ENCODE measurements at places on chromosomes 2 and 18.

DNA sequence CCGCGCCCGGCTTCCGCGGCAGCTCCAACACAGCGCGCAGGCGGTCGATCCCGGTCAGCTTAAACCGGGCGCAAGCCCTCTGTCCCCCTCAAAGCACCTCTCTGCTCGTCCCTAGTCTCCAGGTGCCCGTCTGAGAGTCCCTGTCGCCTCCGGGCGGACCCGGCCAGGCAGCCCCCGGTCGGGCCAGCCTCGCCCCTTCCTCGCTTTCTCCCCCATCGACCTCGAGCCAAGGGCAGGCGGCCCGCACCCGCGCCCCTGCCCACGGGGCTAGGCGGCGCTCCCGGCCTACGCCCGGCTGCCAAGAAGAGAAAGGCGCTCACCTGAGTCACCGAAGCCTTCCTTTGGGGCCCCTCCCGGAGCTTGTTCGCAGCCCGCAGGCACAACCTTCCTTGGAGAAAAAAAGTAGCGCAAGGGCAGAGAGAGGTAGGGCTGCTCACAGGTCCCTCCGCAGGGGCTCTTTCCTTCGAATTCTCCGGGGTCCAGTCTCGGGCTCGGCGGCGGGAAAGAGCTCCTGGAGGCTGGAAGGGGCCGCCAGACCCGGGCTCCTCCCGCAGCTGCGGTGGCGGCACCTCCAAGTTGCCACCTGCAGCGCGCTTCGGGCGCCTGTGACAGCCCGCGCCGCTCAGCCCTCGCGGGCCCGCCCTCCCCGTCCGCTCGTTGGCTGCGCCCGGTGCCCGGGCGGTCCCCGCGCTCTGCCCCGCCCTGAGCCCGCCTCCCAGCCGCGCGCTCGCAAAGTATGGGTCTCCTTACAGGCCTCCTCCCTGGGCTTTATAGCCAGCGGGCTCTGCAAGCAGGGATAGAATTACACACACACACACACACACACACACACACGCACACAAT, 86.5 kb upstream of the EPB41L3 start:
- DNase-seq = no peak

DNA sequence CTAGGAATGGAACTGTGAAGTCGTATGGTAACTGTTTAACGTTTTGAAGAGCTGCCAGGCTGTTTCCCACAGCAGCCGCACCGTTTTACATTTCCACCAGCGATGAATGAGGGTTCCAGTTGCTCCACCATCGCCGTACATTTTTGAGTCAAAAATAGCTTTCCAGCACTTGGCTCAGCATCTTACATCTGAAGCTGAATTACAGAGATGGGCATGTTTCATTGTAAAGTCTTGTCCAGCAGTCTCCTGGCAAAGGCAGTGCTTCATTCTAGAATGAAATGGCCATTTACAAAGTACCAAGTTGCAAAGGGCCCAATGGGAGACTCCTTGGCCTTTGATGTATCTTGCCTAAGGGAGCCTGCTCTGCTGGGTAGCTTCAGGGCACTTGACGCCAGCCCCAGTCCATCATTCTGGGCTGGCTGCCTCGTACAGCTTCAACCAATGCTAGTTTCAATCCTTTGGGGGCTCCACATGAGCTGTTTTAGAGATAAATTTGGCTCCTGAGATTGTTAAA, 45.1 kb downstream of the ATIC start:
- no peak for DNase-seq

GRCh38 chr18:48296581-48296980, 112.6 kb downstream of the ZBTB7C start:
- no peak for DNase-seq

DNA sequence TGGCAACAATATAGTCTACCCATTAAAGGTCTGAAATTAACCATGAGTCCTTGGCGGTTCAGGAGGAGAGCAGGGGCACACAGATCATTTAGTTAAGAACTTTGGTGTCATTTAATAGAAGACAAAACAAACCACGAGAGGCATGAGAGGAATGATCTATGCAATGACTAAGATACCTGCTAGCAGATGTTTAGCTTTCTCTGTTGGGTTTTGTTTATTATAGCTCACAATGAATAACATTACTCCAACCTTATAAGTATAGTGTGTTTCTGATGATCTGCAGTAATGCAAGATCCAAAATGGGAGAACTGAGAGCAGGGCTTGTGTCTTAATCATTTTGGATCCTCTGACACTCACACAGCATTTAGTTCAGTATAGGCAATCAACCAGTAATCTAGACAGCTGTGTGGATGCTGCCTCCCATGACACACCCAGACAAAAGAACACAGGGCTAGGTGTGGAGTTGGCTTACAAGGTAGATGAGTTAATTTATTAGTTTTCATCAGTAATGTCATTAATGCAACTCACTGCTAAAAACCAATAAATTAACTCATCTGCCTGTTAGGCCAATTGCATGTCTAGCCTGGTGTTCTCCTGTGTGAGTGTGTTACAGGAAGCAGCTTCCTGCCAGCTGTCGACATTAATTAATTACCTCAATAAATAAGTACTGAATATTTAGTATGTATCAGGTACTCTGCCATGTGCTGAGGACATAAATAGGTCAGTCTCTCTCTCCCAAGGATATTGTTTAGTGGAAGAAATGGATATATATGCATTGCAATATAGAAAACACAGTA, 92.3 kb downstream of the CLIP4 start:
- no peak for DNase-seq

DNA sequence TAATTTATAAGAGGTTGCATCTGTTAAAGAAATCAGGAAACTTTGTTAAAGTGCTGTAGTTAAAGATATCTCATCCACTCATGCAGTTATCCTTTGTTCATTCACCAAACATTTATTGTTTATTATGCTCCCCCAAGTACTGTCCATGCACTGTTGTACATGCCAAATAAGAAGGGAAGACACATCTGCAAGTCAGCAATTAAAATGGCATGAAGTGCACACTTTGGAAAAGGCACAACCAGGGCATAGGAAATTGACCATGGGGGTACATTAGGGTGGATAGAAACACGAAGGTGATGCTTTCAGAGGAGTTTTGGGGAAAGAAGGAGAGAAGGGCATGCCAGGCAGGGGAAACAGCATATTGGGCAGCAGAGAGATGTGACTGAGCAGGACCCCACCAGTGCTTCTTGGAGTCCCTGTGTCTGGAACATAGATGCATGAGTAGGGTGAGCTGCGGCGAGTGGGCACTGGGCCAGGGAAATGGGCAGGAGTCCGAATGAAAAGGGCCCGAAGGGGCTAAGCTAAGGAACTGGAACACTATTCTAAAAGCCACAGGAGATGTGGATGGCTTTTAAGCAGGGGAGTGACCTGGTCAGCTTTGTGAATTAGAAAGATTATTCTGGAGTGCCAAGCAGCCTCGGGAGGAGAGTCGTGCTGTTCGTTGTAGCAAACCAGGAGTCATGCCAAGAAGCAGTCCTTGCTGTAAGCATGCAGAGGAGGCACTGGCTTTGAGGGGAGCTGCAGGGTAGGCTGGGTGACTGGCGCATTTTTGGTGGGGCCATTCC, 316.3 kb downstream of the AGPS start:
- DNase-seq = no peak

- no peak for DNase-seq
Measured at GRCh38 chr18:45270289-45270771, 344.9 kb upstream of the SLC14A2 start.

GRCh38 chr2:28594332-28595108, 98.7 kb downstream of the PLB1 start:
- DNase-seq = peak; percentile 87

GRCh38 chr2:100976645-100977391, 25.3 kb upstream of the RPL31 start:
- no peak for DNase-seq

DNA sequence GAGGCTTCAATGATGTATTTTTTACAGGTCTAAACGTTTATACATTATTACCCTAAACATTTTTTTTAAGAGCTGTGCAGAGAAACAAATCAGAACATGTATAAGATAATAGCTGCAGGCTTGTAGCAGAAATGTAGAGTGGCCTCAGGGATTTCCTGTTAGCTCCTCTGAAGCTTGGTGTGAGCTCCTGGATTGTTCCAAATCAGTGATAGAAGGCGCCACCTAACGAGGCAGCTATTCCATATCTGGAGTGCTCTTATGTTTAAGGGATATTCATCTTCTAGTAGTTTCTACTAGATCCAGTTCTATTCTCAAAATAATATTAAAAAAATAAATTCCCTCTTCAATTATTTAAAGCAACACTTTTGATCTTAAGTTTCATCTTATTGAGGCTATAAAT, 93.1 kb downstream of the LRP1B start:
- no peak for DNase-seq

DNA sequence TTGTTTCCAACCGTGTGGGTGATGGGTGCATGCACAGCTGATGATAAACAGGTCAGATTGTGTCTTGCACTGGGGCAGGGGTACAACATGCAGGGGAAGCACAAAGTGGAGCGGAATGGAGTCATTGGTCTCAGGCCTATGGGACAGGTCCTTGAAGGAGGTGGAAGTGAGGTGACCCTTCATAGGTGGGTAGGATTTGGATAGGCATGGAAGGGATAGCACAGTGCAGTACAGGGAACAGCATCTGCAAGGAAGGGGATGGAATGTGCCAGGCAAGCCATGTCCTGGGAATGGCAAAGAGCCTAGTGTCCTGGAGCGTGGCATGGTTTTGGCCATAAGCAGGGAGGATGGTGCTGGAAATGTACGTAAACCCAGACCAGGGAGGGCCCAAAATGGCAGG, 143.9 kb downstream of the CAPN13 start:
- DNase-seq = no peak

Measured in HTR-8/SVneo (cell line).